ENCODE measurements at places on chromosomes 2 and 18. TPM values are rescaled to one million over a fixed set of nuclear protein-coding genes. Genes with fewer than 3 reads are reported as not detected.

DNA sequence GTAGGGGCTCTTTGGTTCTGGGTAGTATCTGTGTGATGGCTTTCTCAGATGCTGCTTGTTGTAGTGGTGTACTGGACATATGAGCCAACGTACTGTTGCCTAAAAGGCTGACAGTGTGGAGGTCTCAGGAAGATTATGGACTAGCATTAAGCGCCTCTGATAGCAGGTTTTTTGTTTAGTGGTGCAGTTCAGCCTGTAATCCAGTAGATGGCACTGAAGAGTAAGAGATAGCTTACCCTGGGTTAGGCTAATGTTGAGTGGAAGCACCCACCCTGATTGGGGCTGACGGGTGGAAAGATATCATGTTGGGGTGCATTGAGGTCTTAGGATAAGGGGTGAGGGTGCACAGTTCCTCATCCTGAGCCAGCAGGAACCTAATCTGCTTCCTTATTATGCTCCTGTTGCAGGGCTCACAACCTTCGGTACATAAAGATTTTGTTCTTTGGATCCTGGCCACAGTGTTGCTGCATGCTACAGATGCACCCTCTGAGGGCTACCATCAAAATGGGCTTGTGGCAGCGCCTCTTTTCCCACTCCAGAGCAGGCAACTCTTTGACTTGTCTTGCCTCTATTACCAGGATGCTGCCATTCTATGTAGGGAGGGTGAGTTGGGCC, 79.6 kb downstream of the MSTN start:
- no peaks in the 10 kb centered on the region for H3K36me3 ChIP-seq
- H3K4me1 ChIP-seq: no peaks in the 10 kb centered on the region
- no peak overlapping the region for H3K4me3 ChIP-seq
- no peaks in the 10 kb centered on the region for H3K27me3 ChIP-seq
- DNase-seq: no peak

DNA sequence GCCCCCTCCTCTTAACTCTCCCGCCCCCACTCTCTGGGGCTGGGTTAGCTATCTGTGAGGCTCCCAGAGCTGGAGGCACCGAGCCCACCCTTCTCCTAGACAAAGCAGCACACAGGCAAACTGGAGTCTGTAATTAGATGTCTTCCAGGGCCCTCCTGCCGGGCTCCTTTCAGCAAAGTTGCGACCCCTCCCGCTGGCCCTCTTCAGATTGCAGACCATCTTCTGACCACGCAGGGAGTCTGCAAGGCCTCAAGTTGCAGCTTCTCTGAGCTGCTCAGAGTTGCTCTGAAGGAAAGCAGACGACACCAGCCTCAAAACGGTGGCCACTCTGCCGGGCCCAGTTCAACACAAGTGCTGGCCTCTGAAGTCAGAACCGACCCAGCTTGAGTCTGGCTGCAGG, 228.4 kb upstream of the COPS8 start:
- H3K27me3 ChIP-seq: no peaks in the 10 kb centered on the region
- no peak overlapping the region for H3K27ac ChIP-seq
- H3K4me1 ChIP-seq: no peaks in the 10 kb centered on the region
- H3K4me3 ChIP-seq: no peak overlapping the region

DNA sequence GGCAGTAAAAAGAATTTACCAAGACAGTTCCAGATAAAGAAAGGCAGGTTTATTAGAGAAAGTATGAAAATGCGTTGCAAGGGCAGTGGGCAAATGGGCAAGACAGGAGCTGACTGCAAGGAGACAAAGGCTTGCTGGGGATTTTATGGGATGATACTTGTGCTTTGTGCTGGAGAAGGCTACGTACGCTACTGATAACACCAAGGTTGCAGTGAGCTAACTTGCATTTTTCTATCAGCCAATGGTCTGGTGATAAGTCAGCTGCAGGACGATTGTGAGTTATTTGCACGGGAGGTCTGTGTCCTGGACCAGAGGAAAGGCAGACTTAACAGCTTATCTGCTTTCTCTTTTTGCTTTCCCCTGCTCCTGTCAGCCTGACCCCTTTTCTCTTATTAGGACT, 116.5 kb downstream of the PMS1 start:
- H3K27ac ChIP-seq: no peak overlapping the region
- no peaks in the 10 kb centered on the region for H3K36me3 ChIP-seq
- H3K4me3 ChIP-seq: no peak overlapping the region
- DNase-seq: no peak
- H3K27me3 ChIP-seq: no peaks in the 10 kb centered on the region
- H3K4me1 ChIP-seq: no peaks in the 10 kb centered on the region

DNA sequence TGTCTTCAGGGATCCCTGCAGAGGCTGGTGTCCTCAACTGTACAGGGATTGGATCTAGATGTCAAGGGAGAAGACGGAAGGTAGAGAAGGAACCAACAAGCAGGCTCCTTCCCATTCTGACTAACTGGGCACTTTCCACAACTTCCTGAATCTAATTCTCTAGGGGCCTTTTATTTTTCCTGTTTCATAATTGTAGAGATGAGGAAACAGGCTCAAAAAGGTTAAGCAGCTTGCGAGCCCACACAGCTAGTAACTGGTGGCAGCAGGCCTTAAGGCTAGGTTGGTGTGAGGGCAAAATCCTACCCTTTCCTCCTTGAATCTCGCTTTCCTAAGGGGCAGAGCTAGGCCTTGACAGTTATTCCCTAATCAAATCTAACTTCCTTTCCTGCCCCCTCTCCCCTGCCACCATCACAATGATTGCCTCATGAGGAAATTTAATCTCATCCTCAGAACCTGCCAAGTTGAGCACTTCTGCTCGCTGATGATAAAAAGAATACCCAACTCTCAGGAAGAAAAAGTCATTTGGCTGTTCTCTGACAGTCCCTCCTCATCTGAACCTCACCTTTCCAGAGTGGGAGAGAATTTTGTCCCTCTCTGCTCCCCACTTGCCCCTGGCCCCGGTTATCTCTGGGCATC, 35.7 kb upstream of the POLE4 start:
- no peak overlapping the region for H3K4me3 ChIP-seq
- DNase-seq: no peak
- H3K27me3 ChIP-seq: no peaks in the 10 kb centered on the region
- no peak overlapping the region for H3K27ac ChIP-seq
- no peaks in the 10 kb centered on the region for H3K36me3 ChIP-seq
- H3K4me1 ChIP-seq: no peaks in the 10 kb centered on the region

GRCh38 chr2:102112692-102113665, 29.6 kb upstream of the IL1R1 start:
- H3K4me3 ChIP-seq: no peak overlapping the region
- H3K27ac ChIP-seq: no peak overlapping the region

DNA sequence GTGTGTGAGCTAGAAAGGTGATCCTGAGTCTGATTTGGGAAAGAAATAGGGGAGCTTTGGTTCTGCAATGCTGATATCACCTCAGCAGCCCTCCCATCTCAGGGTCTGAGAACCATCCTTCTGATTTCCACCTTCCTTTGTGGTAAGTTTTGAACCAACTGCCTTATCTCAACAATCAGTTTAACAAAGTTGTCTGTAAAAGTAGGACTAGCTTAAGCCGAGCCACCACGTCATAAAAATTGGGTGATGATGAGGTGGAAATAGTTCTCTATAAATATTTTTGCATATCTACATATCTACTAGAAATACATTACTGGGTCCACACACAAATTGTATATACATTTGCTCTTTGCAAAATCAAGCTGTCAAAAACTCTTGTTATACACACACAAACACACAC, 1.1 kb downstream of the SULT1C4 start:
- H3K4me1 ChIP-seq: no peaks in the 10 kb centered on the region
- no peak for DNase-seq
- H3K27me3 ChIP-seq: no peaks in the 10 kb centered on the region
- no peak overlapping the region for H3K4me3 ChIP-seq
- H3K36me3 ChIP-seq: no peaks in the 10 kb centered on the region

DNA sequence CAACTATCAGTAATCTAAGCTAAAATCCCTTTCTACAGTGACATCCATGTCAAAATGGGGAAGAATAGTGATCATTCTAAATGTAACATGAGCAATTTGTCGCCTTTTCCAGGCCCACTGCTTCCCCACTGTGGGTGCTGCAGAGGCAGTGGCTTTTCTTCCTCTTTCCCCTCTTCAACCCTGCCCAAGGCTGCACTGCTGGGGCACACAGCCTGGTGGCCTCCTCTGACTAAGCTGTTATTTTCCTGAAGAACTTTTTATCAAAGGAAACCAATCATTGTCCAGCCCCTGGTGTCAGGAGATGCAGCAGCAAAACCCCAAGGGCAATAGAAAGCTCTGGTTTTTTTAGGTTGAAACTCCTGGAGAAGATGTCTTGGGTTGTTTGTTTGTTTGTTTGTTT, 117.6 kb upstream of the KLF7 start:
- no peaks in the 10 kb centered on the region for H3K36me3 ChIP-seq
- no peak overlapping the region for H3K4me3 ChIP-seq

DNA sequence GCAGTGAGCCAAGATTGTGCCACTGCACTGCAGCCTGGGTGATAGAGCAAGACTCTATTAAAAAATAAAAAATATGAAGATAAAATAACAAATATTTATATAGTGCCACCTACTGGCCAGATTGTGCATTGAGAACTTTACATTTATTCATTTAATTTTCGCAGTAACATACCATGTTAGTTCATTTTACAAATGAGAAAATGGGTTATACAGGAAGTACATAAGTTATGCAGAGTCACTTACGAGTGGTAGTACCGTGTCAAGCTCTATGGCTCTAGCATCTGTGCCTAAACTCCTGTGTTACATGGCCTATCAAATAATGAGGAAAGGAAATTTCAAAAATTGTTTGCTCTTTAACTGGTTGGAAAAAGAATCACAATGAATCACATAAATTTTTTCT, 27.9 kb downstream of the RIF1 start:
- H3K4me1 ChIP-seq: no peaks in the 10 kb centered on the region
- no peaks in the 10 kb centered on the region for H3K27me3 ChIP-seq
- no peak for DNase-seq
- no peaks in the 10 kb centered on the region for H3K36me3 ChIP-seq
- no peak overlapping the region for H3K27ac ChIP-seq

- H3K27ac ChIP-seq: peak overlapping the region; percentile 94
- no peaks in the 10 kb centered on the region for H3K36me3 ChIP-seq
- DNase-seq: peak; percentile 56
- H3K4me1 ChIP-seq: no peaks in the 10 kb centered on the region
- no peaks in the 10 kb centered on the region for H3K27me3 ChIP-seq
- peak overlapping the region; percentile 88 for H3K4me3 ChIP-seq
These were observed 727 bp downstream of the FBXO11 start for GRCh38 chr2:47905386-47906156.

DNA sequence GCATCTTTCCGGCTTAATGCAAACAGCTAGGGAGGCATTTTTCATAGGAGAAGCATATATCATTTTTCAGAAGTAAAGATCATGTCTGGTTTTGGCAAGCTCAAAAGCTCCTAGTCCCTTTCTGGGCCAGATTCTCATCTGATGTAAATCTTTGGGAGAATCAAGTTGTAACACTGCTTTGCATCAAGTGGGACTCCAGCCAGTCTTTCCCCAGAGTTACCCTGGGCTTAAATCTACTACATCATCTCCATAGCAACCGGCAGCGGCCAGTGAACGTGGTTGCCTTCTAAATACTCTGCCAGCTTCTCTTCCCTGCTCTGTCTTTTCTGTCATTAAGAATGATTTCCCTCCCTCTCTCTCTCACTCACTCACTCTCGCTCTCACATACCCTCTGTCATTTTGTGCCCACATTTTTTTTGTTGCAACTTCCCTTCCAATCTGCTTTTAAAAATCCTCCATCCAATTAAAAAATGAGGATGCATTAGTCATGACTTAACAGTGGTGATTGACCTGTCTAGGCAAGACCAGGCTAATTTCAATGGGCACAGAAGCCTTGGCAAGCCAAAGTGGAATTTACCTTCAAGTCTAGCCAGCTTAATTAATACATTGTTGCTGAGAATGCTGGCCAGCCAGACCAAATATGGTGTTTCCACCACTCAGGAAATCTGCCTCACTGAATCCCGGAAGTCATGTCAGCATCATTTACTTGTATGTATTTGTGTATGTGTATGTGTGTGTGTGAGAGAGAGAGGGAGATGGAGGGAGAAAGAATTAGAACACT, 93.0 kb downstream of the NRP2 start:
- H3K27ac ChIP-seq: no peak overlapping the region
- H3K27me3 ChIP-seq: no peaks in the 10 kb centered on the region
- no peak for DNase-seq
- H3K36me3 ChIP-seq: no peaks in the 10 kb centered on the region
- no peak overlapping the region for H3K4me3 ChIP-seq
- no peaks in the 10 kb centered on the region for H3K4me1 ChIP-seq

DNA sequence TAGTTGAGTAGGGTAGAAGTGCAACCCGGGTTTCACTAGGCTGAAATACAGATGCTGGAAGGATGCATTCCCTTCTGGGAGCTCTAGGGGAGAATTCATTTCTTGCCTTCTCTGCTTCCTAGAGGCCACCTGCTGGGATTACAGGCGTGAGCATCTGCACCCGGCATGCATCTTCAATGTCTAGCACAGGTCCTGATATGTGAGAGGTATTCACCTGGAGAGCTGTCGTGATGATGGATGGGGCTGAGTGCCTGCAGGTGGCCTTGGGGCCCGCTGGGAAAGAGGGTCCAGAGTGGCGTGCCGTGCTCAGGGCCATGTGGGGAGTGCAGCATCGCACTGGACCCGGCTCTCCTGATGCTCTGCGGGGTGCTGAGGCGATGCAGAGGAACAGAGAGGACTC, 6.6 kb upstream of the NTSR2 start:
- DNase-seq: no peak
- H3K27ac ChIP-seq: no peak overlapping the region
- H3K27me3 ChIP-seq: no peaks in the 10 kb centered on the region
- H3K4me1 ChIP-seq: no peaks in the 10 kb centered on the region
- no peak overlapping the region for H3K4me3 ChIP-seq

DNA sequence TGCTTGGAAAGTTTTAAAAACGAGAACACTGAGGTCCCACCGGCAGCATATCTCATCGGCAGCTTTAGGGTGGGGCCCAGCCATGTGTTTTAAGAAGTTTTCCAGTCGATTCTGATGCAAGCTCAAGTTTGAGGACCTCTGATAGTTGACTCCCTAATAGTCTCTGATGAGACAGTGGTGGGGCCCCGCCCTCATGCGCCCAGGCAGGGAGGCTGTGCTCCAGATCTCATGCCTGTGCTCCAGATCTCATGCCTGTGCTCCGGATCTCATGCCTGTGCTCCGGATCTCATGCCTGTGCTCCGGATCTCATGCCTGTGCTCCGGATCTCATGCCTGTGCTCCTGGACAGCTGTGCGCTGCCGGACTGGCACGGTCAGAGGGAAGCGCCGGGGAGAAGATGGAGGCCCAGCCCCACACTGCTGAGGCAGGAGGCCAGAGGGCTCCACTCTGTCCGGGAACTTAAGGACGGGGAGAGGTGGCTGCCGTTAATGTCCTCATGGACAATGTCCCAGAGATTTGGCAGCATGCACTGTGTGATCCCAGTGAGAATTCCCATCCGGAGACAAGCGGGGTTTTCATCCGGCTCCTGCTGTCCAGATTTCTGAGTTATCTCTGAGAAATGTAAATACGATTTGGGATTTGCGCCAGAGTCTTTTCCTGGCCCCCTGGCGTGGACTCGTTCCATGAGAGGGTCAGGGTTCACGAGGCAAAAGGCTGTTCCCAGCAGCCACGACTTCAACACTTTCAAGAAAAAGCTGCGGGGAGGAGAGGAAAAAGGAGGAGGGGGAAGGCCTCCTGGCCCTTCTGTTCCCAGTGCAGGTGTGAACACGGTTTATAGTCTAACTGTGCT, 9.4 kb upstream of the COLEC11 start:
- peak overlapping the region; percentile 35 for H3K4me3 ChIP-seq
- H3K27me3 ChIP-seq: no peaks in the 10 kb centered on the region
- peaks cover 25% of the 10 kb centered on the region for H3K36me3 ChIP-seq
- peak overlapping the region; percentile 46 for H3K27ac ChIP-seq
- peak; percentile 56 for DNase-seq

CDCA7 gene
- total RNA-seq: 48.8 TPM

OXER1 gene
- total RNA-seq: 8.2 TPM

LAPTM4A gene
- total RNA-seq: 37.1 TPM

UBE2E3 gene
- 96.6 TPM for total RNA-seq

RESP18 gene
- not detected for total RNA-seq

NMUR1 gene
- total RNA-seq: 0.80 TPM

AFF3 gene
- 216 TPM for total RNA-seq

BMP10 gene
- not detected for total RNA-seq
